ENCODE measurements at places on chromosomes 1 and 21.

DNA sequence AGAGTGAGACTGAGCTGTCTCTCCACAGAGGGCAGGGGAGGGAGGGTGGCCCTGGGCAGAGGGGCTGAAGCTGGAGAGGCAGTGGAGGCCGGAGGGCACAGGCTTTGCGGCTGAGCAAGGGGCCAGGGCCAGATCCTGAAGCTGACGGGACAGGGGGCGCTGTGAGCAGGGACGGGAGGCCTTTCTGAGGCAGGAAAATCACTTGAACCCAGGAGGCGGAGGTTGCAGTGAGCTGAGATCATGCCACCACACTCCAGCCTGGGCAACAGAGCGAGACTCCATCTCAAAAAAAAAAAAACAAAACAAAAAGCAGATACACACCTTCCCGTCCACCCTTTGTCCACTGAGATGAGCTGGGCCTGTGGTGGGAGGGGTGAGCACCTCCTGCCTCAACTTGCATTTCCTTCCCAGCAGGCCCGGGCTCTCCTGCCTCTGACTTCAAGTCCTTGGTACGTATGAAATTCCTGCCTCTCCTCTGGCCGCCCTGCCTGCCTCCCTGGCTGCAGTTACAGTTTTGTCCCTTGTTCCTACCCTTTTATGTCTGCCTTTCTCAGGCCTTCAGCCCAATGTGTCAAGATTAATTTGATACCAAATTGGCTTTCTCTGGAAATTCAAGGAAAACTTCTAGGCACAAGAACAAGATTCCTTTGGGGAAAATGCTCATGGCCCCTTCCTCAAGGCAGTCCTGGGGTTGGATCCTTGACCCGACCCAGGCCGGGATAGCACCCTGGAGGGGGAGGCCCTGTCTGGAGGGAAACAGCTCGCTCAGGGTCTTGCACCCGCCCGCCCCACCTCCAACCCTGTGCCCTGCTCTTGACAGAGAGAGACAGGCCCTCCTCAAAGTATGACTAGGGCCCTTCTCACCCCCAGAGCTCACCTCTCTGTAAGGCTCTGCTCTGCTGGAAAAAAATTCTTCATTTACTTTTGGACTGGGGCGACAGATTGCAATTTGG, 11.2 kb upstream of the ADAMTSL4 start:
- no peak for DNase-seq

GRCh38 chr1:14113271-14113670, 413.3 kb downstream of the PRDM2 start:
- DNase-seq = no peak

DNA sequence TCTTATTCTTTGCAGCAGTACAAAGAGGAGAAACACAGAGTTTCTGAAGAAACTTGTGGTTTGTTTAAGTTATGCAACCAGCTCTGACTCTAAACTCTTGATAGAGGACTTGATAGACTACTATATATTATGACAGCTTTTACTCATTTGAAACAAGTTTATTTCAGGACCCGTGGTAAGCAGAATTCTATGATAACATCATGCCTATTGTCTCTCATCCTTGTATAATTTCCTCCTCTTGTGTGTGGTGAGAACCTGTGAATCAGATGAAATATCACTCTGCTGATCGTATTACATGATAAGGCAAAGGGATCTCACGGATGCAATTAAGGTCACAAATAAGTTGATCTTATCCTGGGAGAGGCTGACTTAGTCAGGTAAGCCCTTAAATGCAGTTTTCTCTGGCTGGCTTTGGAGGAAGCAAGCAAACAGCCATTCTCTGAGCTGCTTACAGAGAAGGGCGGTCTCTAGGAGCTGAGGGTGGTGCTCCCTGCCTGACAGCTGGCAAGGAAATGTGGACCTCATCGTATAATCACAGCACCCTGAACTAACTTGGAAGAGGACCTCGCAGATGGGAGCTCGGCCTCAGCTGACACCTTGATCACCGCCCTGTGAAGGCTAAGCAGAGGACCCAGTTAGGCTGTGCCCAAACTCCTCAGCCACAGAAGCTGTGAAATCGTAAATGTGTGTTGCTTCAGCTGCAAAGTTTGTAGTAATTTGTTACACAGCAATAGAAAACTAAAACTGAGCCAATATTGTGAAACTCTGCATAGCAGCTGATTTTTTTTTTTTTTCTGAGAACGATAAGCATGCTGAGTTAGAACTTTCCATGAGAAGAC, 151.1 kb upstream of the DPT start:
- no peak for DNase-seq

- no peak for DNase-seq
These were observed 79.8 kb downstream of the LHX8 start for GRCh38 chr1:75214017-75214416.

- DNase-seq = no peak
These were observed 15.3 kb downstream of the ERI3 start for GRCh38 chr1:44339731-44340130.

DNA sequence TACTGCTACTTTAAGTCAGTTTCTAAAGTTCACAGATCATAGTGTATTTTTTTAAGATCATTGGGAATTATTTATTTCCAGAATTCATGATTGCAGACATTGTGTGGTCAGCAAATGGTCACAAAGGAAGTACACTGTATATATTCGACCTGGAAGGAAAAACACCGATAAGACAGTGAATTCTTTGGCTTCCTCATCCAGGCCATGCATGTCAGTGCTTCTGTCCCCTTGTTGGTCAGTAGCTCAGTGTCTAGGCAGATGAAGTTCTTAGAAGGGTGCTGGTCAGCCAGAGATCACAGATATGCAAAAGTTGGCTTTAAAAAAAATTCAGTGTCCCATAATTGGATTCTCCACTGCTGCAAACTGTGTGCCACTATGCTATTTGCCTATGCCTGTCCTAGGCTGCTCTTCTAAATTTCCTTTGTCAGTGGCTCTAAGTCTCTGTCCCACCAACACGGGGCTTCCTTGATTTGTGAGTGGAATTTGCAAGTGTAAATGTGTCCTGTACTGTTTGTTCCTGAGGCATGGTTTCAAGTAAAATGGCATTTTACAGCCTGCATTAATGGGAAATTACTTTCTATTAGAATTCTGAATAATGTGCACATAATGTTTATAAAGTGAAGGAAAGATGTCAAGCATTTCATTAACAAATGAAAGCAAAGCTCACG, 12.0 kb upstream of the VAMP4 start:
- no peak for DNase-seq

GRCh38 chr1:172898866-172899265, 151.9 kb downstream of the TNFSF18 start:
- DNase-seq = no peak
